ENCODE measurements at places on chromosomes 6 and 20.

GRCh38 chr6:45854149-45854742 is 161.4 kb downstream of the CLIC5 start:
- DNase-seq = no peak

GRCh38 chr6:93575495-93576267 is 156.3 kb upstream of the EPHA7 start:
- DNase-seq = no peak

- peak; percentile 63 for DNase-seq
These were observed 43.4 kb upstream of the FABP7 start for GRCh38 chr6:122736163-122736562.

DNA sequence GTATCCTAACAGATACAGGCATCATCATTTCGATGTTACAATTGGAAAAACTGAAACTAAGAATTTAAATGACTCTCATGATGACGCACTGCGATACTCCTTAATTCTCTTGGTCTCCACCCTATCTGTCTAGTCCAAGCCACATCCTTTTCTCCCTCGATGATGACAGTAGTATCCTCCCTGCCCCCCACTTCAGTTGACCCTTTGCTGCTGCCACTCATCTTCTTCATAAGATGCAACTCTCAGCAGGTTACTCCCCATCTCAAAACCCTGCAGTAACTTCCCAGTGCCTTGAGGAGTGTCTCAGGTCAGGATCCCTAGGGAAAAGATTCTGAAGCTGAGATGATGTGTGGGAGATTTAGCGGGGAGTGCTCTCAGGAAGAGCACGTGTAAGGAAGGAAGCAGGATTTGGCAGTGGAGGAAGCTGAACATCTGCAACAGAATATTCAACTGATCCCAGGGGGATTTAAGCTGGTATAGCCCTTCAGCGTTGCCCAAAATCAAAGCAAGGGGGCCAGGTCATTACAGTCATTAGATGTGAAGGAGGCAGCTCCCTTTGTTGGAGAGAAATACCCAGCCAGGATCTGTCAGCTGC is 16.1 kb downstream of the JPH2 start:
- DNase-seq = no peak

DNA sequence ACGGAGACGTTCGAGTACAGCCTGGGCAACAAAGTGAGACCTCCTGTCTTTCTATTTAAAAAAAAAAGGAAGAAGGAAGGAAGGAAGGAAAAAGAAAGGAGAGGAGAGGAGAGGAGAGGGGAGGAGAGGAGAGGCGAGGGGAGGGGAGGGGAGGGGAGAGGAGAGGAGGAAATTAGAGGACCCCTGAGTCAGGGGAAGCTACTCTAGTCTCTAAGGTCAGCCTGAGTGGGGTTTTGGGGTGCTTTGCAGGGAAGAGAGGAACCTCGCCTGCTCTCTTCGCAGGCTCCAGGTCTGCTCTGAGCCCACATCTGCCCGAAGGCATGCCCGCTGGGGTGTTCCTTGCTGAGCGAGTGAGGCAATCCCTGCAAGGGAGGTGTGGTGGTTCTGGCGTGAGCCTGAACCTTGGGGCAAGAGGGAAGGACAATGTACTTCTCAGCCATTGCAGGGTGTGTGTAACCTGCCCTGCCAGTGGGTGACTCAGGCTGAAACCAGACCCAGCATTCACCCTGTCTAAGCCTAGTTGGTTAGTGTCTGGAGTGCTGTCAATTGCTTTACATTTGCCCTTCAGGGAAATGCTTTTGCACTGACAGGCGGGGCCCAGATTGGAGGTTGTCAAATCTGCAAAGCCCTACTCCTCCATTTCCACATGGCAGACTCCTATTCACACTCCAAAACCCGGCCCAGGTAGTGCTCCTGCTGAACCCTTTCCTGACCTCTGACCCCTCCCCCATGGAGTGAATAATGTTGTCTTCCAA is 15.3 kb upstream of the MMP9 start:
- peak; percentile 99 for DNase-seq

GRCh38 chr6:118740372-118740771 is 89.0 kb upstream of the CEP85L start:
- peak; percentile 26 for DNase-seq

- no peak for DNase-seq
These were observed 176.1 kb upstream of the HDDC2 start for GRCh38 chr6:125477844-125478243.

DNA sequence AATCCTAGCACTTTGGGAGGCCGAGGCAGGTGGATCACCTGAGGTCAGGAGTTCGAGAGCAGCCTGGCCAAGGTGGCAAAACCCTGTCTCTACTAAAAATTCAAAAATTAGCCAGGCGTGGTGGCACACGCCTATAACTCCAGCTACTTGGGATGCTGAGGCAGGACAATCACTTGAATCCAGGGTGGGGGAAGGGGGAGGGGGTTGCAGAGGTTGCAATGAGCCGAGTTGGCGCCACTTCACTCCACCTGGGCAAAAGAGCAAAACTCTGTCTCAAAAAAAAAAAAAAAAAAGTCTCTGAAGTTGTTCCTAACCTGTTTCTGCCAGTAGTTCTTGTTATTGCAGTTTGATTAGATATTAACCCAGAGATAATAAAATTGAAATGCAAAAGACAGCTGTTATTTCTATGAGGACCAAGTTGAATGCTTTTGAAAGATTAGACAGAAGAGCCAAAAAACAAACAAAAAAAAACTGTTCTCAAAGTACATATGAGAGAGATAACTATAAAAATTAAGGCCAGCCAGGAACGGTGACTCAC is 22.6 kb downstream of the PIGU start:
- no peak for DNase-seq
